ENCODE measurements at places on chromosomes 1 and 21.

DNA sequence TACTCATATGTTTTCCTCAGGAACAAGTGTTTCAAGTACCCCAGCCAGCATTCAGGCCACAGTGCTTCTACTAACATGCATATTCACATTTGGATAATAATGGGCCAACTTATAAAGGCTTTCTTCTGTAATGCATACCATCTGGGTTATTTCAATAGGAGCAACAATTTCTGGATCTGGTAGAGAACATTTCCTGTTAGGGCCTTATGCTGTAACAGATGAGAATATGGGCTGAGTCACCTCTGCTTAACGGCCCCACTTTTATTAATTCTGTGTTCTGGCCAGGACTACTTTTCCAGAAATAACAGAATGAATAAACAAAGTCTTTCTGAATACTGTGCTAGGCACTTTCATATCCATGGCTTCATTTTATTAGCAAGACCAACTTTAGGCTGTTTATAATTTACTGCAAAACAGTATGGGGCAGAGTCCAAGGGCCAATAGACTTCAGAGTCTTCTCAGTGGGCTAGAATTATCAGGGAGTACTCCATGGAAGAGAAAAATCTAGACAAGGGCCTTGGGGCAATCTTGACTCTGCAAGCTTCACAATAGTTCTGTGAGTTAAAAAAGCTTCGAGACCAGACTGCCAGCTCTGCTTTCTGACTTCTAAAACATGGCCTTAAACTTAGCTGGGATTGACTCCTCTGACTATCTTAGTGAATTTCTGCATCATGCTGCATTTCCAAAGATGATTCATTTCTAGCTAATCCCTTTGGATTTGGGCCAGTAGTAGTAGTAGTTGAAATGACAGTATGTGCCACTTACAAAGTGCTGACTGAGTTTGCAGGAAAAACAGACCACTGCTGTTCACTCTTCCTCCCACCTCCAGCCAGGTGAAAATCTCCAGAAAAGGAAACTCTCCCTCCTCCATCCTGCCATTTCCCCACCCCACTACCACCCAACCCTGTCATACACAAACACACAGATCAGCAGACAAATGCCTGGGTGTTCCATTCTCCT lies 8.2 kb upstream of the SSX2IP start:
- DNase-seq, result no peak

GRCh38 chr1:218205721-218206120 lies 79.4 kb upstream of the RRP15 start:
- DNase-seq, result no peak

- no peak for DNase-seq
These were observed 1109.3 kb upstream of the B3GALT2 start for GRCh38 chr1:194295685-194296084.

- DNase-seq, result no peak
These were observed 270.2 kb downstream of the FOXD2 start for GRCh38 chr1:47708019-47708535.

DNA sequence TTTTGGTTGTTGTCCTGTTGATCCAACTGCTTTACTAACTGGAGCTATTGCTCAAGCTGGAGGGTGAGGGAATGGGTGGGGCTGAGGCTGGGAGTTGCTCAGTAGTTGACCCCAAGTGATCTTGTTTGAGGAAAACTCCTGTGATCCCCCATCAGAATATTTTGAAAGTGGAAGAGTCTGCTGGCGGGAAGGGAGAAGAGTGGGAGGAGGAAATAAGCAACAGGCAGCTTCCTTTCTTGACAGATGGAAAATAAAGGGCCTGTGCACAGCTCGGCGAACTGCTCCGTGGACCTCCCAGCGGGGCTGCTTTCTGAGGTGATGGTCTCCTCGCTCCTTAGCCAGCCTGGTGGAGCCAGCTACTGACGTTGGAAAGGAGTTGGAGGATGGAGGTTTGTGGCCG lies 199.1 kb upstream of the LMO4 start:
- DNase-seq, result no peak

DNA sequence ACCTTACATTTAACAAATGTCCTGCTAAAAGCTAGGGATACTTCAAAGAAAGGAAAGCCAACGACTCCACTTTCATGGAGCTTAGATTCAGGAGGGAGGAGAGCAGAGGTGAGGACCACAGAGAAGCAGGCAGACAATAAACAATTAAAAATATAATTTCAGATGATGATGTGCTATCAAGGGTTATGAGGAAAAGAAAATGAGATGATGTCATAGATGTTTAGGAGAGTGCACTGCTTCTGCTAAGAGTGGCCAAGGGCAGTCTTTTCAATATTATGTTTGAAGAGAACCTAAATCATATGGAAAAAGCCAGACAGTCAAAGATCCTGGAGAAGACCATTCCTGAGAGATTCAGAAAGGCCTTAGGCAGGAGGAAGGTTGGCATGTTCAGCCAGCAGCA lies 66.6 kb upstream of the HOOK1 start:
- no peak for DNase-seq

GRCh38 chr1:111203681-111204200 lies 3.3 kb upstream of the DENND2D start:
- DNase-seq, result peak; percentile 81

Data from stimulated activated CD4-positive, alpha-beta T cell treated with anti-CD3 and anti-CD28 coated beads, Interleukin-15, amount 100 ng/mL, for 48 hours (primary cell).